Hematopoietic multipotent progenitor cell treated with erythropoietin and hydrocortisone succinate and interleukin-3 and kit ligand, for 4 days (in vitro differentiated cells): ENCODE measurements at places on chromosomes 6 and 20.

- no peak for DNase-seq
Measured at GRCh38 chr6:6772751-6773150, 184.2 kb downstream of the LY86 start.

DNA sequence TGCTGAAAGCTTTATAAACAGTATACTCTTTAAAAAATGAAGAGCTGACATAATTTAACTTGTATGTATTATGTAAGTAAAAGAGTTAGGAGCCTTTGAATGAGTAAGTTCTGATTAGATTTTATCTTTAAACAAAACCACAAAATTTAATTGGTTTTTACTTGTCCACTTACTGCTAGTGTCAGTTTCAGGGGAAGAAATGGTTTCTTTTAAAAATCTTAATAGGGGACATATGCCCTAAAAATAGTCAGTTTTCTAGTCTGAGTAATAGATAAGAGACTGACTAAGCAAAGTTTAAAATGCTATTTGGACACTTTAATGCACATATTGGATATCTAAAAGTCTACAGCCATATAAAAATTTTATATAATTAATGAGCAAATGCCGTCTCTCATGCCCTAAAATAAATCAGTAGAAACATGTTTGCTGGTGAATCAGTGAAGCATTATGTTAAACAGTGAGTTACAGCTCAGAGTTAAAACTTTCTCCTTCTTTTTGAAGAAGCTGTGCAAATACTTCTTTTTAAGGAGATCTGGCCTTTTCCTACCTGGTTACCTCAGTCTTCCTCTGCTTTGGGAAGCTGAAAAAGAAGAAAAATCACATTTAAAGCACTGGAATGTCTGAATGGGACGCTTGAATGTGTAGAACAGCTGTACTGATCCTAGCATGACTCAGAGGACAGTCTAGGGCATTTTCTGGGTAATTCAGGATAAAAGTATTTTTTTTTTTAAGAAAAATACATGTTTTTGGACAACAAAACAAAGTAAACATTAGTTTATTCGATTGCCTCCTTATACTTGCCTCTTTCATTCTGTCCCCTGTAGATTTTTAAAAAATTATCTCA, 55.3 kb downstream of the CDH26 start:
- no peak for DNase-seq

- no peak for DNase-seq
Measured at GRCh38 chr20:21167261-21167660, 41.4 kb downstream of the KIZ start.

- DNase-seq = peak; percentile 7
Measured at GRCh38 chr20:44959082-44959637, 1.0 kb downstream of the TOMM34 start.

GRCh38 chr6:12083763-12084162, 71.7 kb downstream of the HIVEP1 start:
- DNase-seq = peak; percentile 22

GRCh38 chr6:33116417-33116816, 40.6 kb downstream of the HLA-DPB1 start:
- DNase-seq = no peak

DNA sequence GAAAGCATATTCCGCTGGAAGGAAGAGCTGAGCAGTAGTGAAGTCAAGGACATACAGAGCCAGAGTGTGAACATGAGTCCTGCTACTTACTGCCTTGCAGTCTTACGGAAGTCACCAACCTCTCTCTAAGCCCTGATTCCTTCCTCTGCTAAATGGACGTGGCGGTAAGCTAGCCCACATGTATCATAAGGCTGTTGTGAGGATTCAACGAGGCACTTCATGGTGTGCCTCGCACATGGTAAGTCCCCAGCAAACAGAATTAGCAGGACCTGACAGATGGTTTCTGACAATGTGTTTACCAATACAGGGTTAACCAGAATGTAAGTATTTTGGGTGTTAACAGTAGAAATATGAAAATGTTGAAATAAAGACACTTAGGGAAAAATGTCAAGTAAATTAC, 93.2 kb downstream of the IRF4 start:
- DNase-seq = no peak

DNA sequence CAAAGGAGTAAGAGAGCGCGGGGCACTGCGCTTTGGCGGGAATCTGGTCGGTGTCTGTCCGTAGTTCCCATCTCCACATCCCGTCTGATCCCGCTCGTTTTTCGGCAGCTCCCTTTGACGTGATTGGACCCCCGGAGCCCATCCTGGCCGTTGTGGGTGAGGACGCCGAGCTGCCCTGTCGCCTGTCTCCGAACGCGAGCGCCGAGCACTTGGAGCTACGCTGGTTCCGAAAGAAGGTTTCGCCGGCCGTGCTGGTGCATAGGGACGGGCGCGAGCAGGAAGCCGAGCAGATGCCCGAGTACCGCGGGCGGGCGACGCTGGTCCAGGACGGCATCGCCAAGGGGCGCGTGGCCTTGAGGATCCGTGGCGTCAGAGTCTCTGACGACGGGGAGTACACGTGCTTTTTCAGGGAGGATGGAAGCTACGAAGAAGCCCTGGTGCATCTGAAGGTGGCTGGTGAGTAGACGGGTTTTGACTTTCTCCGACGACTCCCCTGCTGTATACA, 1.4 kb downstream of the BTN1A1 start:
- peak; percentile 57 for DNase-seq

DNA sequence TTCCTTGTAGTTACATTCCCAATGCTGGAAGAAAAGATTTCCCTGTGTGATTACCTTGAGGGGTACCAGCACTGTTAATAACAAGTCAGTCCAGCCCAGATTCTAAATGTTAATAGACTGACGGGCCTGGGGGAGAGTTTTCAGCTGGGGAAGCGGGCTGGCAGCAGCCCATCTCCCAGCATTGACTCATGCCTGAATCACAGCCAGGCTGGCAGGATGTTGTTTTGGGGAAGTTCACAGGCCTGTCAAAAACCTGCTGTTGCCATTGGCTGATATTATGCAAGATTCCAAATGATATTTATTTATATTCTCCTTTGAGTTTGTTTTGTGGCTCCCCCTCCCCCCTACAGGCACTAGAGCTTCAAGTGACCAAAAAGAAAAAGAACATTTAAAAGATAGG, 213.9 kb upstream of the CNR1 start:
- DNase-seq = peak; percentile 32

DNA sequence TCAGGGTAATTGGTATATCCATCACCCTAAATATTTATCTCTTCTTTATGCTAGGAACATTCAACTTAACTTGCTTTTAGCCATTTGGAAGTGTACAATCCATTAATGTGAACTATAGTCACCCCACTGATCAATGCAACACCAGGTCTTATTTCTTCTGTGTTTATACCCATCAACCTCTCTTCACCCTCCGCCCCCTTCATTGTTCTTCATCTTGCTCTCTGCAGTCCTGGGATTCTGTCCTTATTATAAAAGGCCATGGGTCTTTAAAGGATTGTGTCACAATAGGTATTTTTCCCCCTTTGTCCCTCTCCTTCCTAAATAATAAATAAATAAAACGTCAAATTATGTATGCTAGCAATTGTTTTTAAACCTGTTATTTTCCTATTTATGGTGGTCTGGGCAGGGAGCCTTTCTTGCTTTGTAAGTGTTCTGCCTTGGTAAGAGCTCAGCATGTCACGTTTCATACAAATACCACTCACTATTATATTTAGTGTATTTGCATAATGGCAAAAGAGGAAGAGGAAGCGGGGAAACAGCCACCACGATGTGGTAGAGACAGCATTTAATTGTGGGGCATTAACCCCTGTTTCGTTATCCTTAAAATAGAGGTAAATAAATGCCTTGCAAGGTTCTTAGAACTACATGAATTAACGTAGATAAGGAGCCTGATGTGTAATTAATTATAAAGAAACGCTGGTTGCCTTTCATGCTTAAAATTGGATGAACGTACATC, 1.9 kb downstream of the ABRACL start:
- DNase-seq = peak; percentile 88

DNA sequence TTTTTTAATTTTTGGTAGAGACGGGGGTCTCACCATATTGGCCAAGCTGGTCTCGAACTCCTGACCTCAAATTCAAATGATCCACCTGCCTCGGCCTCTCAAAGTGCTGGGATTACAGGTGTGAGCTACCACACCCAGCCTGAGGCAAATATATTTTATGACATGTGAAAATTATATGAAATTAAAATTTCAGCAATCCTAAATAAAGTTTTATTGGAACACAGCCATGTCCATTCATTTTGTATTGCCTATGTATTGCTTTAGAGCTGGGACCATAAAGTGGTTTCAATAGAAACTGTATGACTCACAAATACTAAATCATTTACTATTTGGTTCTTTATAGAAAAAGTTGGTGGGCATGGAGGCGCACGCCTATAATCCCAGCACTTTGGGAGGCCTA, 32.0 kb upstream of the GCM1 start:
- no peak for DNase-seq

DNA sequence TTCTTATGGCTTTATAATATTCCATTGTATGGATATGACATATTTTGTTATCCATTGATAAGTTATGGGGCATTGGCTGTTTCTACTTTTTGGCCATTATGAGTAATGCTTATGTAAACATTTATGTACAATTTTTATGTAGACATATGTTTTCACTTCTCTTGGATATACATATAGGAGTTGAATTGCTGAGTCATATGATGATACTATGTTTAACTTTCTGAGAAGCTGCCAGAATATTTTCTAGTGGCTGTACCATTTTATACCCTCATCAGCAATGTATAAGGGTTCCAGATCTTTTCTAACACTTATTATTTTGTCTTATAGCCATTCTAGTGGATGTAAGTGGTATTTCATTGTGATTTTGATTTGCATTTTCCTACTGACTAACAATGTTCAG, 23.1 kb downstream of the OTOR start:
- DNase-seq = no peak

- DNase-seq = peak; percentile 62
Measured at GRCh38 chr20:437787-438486, 24.4 kb downstream of the TBC1D20 start.

DNA sequence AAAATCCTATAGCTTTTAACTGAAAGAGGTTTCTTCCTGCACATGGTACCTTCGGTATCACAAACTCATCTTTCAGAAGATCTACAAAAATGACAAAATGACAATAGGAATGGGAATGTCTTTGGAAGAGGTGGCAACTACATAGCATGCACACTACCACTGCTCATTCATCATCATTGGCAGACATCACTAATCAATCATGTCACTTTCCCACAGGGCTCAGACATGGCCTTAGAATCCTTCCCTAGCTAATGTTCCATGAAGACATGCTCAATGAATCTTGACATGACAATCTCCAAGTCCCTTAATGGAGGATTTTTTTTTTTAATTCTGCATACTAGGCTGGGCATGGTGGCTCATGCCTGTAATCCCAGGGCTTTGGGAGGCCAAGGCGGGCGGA, 3.2 kb upstream of the PGC start:
- DNase-seq = no peak

DNA sequence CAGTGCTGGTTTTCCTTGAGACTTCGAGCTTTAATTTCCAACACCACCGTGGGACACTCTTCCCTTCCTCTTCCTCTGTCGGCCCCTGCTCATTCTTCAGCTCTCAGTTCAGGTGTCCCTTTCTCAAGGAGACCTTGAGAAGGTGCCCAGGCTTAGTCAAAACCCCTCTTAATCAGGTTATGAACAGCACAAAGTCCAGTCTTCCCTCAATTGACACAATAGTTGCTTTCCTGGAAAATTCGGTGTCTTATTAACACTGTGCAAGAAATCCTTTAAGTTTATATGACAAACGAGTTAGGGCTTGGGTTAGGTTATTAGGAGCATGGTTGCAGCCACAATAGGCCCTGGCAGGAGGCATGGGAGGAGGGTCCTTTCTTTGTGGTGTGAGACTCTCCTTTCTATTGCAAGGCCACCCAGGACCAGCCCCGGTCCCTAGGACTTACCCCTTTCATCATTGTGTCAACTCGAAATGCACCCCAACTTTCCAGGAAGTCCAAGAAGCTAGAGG, 1.5 kb upstream of the NSFL1C start:
- no peak for DNase-seq

GRCh38 chr6:87791029-87791428, 89.0 kb upstream of the AKIRIN2 start:
- DNase-seq = no peak

- DNase-seq = no peak
Measured at GRCh38 chr6:166499350-166500163, 86.9 kb downstream of the RAMACL start.

DNA sequence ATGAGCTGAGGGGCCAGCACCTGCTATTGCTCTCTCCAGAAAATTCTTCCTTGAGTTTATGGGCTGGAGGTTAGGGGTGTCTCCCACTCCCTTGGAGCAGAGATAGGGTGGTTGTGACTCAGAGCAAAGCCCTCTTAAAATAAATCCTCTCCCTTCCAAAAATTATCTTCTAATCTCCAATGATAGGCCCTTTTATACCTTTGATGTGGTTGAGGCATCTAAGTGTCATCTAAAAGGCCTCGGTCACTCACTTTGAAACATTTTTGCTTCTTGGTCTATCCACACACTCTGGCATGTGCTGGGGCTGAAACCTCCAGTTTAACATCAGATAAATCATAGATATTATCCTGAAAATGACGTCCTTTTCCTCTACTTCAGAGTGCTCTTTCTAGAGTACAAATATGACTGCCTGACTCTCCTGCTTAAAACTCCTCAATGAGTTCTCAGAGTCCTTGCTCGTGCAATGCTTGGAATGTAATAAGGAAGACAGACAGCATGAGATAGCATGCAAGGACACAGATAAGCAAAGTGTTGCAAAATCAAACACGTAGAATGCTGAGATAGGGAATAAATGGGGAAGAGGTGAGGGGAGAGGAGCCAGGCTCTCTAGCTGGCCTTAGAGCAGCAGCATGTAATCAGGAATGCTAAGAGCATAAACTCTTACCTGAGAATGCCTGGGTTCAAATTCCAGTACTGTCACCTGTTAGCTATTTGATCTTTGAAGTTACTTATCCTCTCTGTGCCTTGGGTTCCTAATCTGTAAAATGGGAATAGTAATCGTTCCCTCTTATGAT, 374.1 kb upstream of the CITED2 start:
- peak; percentile 55 for DNase-seq

DNA sequence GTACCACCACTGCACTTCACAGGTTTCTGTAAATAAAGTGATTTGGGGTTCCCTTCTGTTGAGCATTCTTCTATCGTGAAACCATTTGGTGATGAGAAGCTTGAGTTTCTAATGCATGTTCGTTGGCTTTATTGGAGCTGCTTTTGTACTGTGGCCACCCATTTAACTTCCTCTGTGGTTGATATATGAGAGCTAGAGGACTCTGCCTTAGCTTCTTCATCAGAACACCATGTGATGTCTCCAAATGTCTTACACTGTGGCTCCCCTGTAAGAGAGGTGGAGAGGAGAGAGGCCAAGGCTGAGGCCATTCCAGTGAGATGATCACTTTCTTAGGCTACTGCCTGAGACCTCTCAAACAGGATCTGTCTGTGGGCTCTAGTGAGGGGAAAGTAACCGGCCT, 114.5 kb downstream of the SLC16A10 start:
- DNase-seq = peak; percentile 34
